ENCODE measurements at places on chromosomes 3 and 15.

DNA sequence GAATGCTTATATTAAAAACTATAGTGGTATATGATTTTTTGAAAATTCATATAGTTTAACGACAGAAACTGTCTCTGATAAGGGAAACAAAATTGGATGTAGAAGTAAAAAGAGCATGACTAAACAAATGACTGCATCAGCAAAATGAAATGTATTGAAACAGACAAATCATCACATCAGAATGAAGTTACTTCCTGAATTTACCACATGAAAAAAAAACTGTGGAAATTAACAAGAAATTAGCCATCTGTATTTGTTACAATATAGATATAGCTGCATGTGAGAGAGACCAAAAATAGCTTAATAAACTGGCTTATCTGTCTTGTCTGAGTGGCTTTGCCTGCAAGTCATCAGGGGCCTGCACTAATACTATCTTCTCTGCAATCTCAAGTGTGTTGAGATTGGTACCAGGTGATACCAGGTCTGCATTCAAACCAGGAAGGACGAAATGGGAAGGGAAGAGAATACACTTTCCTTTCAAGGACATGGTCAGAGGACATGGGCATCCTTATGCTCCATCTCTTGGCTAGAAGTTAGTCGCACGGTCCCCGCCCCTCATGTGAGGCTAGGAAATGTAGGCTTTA lies 388.7 kb downstream of the GRM7 start:
- DNase-seq = no peak

- DNase-seq = no peak
Observed at GRCh38 chr3:126939338-126939718, 43.6 kb upstream of the PLXNA1 start.

DNA sequence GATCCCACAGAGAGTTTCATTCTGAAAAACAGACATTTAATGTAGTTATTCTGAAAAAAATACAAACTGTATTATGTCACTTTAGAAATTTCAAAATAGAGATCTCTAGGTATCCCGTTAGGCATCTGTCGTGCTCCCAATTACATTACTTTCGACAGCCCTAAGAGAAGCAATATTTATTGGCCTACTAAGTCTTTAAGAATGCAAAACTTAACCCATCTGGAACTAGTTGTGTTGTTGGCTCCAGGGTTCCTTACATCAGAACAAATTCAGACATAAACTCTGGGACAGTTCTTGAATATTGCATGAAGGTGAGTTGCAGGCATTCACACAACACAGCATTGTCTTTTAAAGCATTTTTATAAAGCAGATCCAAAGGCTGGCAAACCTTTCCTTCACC lies 498.4 kb downstream of the FHIT start:
- no peak for DNase-seq

DNA sequence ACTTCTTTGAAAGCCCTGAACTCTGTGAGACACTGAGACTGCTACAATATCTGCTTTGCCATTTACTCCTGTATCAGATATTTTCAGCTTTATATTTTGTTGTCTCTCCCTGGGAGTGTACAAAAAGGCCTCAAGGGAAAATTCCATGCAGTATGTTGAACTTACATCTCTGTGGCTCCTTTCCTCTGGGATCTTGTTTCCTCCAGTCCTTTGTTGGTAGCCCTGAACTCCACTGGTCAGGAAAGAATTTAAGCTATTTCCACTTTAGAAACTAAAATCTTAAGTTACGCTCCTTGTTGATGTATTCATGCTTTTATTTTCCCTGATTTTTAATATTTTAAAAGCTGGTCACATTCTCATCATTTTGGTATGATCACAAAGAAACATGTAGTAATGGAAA lies 277.9 kb downstream of the FHIT start:
- no peak for DNase-seq

- DNase-seq = no peak
Observed at GRCh38 chr3:55461896-55462295, 25.2 kb downstream of the WNT5A start.

DNA sequence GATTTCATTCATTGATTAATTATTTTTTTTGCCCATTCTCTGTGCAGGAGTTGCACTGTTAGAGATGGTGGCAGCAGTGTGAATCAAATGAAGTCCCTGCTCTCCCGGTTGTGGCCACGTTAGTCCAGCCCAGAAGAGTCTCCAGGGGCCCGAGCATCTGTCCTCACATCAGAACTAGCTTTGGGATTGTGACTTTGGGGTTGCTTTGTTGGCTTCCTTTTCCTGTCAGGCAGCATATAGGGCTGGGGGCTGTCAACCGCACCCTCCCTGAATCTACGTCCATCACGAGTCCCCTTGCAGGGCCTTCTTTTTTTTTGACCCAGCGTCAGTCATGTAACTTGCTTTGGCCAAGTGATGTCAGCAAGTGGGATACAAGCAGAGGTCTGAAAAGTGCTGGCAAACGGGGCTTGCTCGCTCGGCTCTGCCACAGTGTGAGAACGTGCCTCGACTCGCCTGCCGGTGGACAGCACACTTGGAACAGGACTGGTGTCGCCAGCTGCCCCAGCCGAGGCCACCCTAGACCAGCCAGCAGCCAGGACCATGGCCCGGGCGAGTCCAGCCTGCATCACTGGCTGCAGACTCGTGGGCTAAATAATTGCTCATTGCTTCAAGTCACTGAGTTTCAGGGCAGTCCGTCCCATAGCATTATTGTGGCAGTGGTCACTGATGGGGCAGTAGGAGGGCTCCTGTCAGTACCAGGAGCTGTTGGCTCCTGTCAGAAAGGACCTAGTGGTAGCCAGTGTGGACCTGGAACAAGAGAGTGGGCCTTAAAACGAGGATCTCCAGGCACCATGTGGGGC lies 151.6 kb upstream of the MEF2A start:
- DNase-seq = no peak

DNA sequence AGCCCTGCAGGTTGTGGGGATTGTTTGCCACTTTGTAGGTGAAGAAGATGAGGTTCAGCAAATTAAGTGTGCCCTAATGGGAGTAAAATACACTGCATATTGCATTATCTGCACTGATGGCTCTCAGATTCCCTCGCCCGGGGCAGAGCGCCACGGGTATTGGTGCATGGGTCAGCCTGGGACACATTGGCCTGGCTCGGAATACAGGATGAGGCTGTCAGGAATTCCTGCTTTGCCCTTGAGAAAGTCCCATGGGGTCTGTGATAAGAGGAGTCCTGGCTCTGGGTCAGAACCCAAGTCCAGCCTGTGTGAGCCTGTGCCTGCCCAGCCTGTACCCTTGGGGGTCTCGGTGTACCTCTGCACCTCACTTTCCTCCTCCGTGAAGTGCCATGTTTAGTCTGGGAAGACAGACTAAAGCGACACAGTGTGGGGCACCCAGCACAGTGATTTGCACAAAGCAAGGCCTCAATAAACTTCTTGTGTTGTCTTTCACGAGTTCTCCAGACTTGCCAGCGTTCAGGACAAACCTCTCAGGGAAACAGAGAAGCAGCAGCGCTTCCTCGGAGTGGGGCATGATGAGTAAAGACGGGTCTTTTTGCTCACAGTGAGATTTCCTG lies 107.6 kb downstream of the LRRK1 start:
- no peak for DNase-seq

GRCh38 chr15:86125775-86126174 lies 46.1 kb downstream of the AGBL1 start:
- no peak for DNase-seq

- no peak for DNase-seq
Observed at GRCh38 chr15:95989392-95989791, 341.1 kb upstream of the NR2F2 start.

DNA sequence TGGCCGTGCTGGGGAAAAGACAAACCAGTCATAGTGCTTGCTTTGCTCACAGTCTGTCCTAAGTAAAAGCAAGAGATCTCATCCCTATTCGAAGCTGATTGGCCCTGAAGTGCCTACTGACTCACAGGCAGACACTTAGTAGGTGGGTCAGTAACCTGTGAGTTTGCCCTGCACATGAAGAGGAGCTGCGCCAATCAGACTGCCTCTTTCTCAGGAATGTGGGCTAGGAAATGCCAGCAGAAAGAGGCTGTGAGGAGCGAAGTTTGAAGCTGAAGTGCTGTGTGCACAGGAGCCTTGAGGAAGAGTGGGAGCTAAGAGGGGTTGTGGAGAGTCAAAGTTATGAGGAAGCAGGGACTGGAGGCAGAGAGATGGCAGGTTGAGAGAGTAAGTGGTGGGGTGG lies 126.8 kb downstream of the IL20RB start:
- no peak for DNase-seq

DNA sequence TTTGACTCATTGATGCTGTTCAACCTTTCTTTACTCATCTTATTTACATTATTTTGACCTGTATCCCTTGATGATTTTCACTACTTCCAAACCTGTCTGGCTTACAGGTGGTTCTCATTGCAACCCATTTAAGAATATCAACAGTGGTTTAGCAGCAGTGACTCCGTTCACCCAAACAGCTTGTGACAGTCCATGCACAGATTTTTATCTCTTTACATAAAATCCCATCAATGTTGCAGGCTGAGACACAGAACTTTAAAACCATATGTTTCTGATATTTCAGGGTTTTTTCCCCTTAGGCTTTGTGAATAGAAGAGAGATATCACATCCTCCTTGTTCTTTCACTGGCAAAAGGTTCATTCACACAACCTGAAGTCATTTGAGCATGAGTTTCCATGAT lies 149.1 kb upstream of the CDIN1 start:
- no peak for DNase-seq
